ENCODE measurements at places on chromosomes 4 and X.

DNA sequence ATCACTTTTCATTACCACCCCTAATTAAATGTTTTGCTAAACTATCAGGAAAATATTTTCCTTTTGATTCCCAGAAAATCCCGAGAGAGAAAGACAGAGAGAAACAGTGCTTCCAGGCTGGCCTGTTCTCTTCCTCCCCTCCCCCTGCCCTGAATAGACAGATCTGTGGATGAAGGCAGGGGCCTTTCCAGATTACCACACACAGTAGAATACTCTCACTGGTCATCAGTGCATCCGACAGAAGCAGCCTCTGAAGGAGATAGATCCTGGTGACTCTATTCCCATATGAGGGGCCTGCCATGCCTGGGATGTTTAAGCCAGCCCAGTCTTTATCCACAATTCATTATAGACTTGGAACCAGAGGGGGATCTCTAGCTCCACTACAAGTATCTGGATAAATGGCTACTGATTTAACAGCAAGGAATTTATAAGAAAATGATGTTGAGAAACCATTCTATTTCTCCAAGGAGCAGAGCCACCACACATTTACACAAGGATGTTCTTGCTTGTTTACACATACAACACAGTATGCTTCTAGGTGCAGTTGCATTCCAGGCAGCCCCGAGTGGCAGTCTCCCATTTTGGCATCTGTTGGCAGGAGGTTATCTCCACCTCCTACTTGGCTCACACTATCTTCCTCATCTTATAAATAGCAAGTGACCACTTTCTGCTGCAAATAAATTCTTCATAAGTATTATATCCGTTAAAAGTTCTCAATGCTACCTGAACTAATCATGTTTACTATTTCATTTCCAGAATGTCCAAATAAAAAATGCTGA lies 115.8 kb downstream of the HS6ST2 start:
- DNase-seq = no peak

- DNase-seq = no peak
Measured at GRCh38 chr4:39476187-39476895, 17.5 kb downstream of the LIAS start.

DNA sequence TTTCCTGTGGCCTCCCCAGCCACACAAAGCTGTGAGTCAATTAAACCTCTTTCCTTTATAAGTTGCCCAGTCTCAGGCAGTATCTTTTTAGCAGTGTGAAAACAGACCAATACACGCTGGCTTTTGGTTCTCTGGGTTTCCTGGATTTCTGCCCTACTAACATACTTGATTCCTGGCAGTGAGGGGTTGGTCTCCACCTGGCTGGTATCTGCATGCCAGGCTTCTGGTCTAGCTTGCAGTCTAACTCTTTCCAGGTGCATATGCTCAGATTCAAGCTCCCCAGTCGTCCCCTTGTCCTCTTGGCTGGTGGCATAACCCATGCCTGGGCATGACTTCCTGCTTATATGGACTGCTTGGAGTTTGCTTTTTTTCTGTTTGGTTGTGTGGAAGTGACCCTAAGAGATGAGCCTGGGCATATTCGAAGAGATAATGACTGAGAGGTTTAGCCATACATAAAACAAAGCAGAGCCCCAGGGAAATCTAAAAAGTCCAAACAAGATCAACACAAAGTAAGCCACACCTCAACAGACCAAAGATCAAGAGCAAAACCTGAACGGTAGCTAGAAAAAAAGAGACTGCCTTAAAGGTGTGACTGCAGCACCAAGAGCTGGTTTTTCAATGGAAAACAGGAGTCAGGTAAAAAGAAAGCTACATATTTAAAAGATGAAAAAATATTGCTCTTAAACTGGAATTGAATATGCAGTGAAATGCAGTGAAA lies 102.1 kb upstream of the STS start:
- DNase-seq = no peak

GRCh38 chr4:8906668-8906970 lies 35.0 kb upstream of the HMX1 start:
- DNase-seq = no peak

DNA sequence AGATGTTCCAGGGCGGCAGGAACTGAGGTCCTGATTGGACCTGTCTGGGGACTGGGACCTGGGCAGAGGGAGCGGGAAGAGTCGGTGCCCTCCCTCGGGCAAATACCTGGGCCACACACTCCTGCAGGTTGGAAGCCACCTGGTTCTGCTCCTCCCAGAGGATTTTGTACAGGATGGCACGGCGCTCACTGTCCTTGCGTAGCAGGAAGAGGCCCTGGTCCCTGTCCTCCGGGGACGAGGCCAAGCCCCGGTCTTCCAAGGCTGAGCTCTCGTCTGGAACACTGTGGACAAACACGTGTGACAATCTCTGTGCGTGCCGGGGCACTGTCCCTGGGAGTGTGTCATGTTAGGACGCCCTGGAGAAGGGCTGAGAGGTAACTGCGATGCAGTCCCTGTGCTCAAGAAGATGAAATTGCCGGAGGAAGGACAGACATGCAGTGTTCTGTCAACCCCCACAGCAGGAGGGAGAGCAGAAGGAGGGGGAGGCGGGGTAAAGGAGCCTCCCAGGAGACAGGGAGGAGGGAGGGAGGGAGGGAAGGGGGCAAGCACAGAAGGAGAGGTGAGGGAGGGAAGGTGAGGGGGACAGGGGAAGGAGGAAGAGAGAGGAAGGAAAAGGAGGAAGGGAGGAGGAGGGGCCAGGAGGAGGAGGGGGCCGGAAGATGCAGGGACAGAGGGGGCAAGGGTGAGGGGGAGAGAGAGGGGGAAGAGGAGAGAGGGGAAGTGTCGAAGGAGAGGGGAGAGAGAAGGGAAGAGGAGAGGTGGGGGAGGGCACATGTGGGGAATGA lies 29.0 kb downstream of the PDHA1 start:
- no peak for DNase-seq

GRCh38 chr4:147639388-147639787 lies 22.2 kb downstream of the TMEM184C start:
- DNase-seq = no peak
